ENCODE measurements at places on chromosomes 4 and X.

GRCh38 chr4:185987961-185988627, 80.9 kb upstream of the TLR3 start:
- H3K27ac ChIP-seq, result no peak overlapping the region
- H3K27me3 ChIP-seq, result peaks cover 2% of the 10 kb centered on the region
- H3K36me3 ChIP-seq, result no peaks in the 10 kb centered on the region
- no peak for DNase-seq
- H3K4me1 ChIP-seq, result no peaks in the 10 kb centered on the region
- no peak overlapping the region for H3K4me3 ChIP-seq

DNA sequence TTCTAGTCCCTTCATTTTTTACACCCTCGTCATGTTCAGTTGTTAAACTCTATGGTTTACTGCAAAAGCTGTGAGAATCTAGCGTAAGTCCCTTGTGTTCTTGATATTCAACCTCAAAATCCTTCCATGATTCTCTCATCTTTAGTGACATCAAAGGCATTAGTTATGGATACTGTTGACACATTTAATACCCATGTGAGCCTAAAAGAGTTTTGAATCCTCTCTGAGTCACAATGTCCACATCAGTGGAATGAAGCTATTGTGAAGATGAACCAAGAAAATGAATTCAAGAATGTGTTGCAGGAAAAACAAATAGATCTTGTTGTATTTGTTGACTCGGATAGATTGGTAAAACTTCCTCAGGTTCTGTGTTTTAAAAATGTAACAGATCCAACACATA, 394.7 kb upstream of the ATOH1 start:
- H3K27ac ChIP-seq, result no peak overlapping the region
- no peaks in the 10 kb centered on the region for H3K36me3 ChIP-seq
- no peak for DNase-seq
- no peak overlapping the region for H3K4me3 ChIP-seq
- H3K27me3 ChIP-seq, result no peaks in the 10 kb centered on the region

GRCh38 chr4:89105726-89106125, 5.6 kb upstream of the TIGD2 start:
- no peak for DNase-seq
- H3K36me3 ChIP-seq, result no peaks in the 10 kb centered on the region

DNA sequence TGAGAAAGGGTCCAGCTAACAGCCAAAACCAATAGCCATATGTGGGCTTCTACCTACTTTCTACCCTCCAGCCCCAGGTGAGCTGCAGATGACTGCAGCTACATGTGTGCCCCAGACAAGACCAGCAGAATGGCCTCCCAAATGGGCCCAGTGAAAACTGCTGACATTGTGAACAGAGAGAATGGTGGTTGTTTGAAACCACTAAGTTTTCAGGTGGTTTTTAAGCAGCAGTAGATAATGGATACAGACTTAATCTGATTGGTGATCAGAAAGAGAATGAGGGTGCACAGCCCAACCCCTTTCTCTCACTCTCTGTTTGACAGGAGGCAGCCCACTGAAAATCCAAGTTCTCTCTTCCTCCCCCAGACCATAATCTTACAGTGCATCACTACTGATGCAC, 42.5 kb upstream of the BBS12 start:
- H3K4me3 ChIP-seq, result peak overlapping the region; percentile 13
- peaks cover 52% of the 10 kb centered on the region for H3K4me1 ChIP-seq
- DNase-seq, result peak; percentile 80
- peaks cover 3% of the 10 kb centered on the region for H3K36me3 ChIP-seq
- H3K27me3 ChIP-seq, result no peaks in the 10 kb centered on the region

Data from activated CD4-positive, alpha-beta T cell treated with anti-CD3 and anti-CD28 coated beads, Interleukin-2, amount 10 ng/mL, durations not matched to agents 24 days and 14 days (primary cell).